Ascending aorta (tissue), 2 donors: ENCODE measurements at places on chromosomes 4 and X. TPM values are rescaled to one million over a fixed set of nuclear protein-coding genes. Genes with fewer than 3 reads are reported as not detected.

DNA sequence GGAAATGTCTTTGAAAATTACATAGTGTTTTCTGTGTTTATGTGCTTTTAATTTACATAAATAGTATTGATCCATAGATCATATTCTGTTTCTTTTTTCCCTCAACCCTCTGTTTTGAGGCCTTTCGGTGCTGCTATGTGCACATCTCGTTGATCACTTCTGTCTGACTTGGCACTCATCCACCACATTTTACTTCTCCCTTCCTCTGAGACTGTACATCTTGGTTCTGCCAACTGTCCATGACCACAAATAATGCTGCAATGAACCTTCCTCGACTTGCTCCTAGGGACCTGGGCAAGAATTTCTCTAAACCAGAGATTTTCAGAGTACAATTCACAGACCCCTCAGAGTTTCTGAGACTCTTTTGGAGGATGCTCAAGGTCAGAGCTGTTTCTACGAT lies 74.4 kb downstream of the RTL5 start:
- no peaks in the 10 kb centered on the region for H3K27me3 ChIP-seq
- H3K4me1 ChIP-seq, result peaks cover 1% of the 10 kb centered on the region

TMEM271 gene
- not detected for total RNA-seq

PCSK1N gene
- not detected for total RNA-seq

- H3K4me3 ChIP-seq, result no peak overlapping the region
- no peaks in the 10 kb centered on the region for H3K4me1 ChIP-seq
- H3K36me3 ChIP-seq, result no peaks in the 10 kb centered on the region
- H3K27ac ChIP-seq, result no peak overlapping the region
- DNase-seq, result no peak
These were observed 197.4 kb downstream of the NWD2 start for GRCh38 chr4:37442062-37442323.

DNA sequence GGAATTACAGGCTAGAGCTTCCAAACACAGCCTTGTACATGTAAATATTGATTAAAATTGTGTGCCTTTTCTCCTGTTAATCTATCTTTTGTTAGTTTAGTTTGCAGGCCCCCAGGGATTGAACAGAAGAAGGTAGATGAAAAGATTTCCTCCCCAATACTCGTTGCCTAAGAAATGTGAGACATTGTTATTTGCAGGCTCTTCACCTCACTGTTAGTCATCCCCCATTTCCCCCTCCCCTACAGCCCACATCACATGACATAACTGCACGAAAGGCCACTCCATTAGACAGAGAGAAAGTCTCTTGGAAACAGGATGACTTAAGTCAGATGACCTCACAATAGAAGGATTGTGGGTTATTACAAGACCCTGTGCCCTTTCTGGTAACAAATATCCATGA lies 13.3 kb upstream of the MID1 start:
- H3K27ac ChIP-seq, result peak overlapping the region; percentile 4
- no peak overlapping the region for H3K4me3 ChIP-seq
- DNase-seq, result peak; percentile 77
- H3K4me1 ChIP-seq, result no peaks in the 10 kb centered on the region
- H3K27me3 ChIP-seq, result no peaks in the 10 kb centered on the region

DNA sequence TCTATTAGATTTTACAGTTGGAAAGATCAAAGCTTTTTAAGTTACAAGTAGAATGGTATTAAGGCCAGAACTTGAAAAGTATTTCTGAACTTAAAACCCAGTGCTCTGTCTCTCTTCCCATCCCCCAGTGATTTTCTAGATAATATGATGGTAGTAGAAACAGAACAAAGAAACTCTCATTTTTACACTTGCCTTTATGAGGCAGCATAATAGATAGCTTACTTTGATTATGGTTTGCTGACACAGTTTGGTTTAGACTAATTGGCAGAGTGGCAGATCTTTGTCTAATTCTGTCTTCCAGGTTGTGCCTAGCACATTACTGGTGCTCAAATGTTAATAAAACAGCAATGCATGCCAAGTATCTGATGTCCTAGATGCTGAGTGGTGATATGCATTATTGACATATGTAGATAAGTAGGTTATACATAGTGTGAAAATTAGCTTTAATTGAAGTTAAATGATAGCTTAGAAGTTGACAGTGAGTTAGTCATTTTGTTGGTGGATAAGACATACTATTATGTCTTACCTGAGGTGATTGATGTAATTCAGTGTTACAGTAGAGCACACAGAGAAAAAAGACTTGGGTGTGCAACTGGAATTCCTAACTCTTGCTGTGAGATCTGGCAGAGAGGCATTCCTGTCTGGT lies 4.3 kb upstream of the RAPGEF2 start:
- H3K4me1 ChIP-seq, result no peaks in the 10 kb centered on the region
- DNase-seq, result no peak
- H3K36me3 ChIP-seq, result no peaks in the 10 kb centered on the region
- no peak overlapping the region for H3K27ac ChIP-seq
- H3K27me3 ChIP-seq, result no peaks in the 10 kb centered on the region

- no peaks in the 10 kb centered on the region for H3K4me1 ChIP-seq
- no peak for DNase-seq
These were observed 177.7 kb upstream of the PPARGC1A start for GRCh38 chr4:24067367-24068193.

DNA sequence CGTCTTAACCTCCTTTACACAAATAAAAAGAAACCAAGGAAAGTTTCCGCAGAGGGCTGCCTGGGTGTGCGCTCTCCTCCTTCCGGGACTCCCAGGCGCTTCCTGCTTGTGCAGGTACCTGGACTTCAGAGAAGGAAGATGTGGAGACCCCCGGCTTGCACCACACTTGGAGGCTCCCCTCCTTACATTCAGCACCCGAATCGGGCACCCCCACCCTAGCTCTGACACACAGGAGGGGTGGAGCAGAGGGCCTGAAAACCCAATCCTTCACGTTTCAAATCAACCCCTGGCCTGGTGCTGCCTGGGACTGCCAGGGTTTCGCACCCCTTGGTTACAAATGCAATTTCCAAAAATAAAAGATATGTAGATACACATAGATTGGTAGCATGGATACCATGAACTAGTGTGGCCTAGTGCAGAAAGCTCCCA lies 3.1 kb downstream of the NKX3-2 start:
- H3K27me3 ChIP-seq, result peaks cover 45% of the 10 kb centered on the region
- no peak for DNase-seq
- H3K4me3 ChIP-seq, result no peak overlapping the region
- H3K27ac ChIP-seq, result no peak overlapping the region
- no peaks in the 10 kb centered on the region for H3K36me3 ChIP-seq

LAGE3 gene
- total RNA-seq, result 52.0 TPM

DNA sequence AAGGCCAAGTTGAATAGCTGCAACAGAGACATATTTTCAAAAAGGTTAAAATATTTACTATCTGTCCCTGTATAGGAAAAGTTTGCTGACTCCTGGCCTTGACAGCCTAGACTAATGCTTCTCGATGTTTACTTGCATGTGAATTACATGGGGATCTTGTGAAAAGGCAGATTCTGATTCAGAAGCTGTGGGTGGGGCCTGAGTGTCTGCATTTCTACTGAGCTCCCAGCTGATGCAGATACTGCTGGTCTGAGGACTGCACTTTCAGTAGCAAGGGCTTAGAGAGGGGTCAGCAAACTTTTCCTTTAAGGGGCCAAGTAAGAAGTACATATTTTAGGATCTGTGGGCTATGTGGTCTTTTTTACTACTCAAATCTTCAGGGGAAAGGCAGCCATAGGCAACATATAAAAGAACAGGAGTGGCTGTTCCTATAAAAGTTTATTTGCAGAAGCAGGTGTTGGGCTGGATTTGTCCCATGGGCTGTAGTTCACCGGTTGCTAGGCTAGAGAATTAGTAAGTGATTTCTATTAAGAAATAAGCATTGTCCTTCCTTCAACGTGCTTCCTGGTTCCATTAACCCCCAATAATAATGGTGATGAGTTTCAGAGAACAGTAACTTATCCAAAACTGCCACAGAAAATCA lies 97.2 kb upstream of the PDE5A start:
- H3K36me3 ChIP-seq, result no peaks in the 10 kb centered on the region
- no peak overlapping the region for H3K4me3 ChIP-seq
- peaks cover 49% of the 10 kb centered on the region for H3K4me1 ChIP-seq
- H3K27me3 ChIP-seq, result no peaks in the 10 kb centered on the region

GNPDA2 gene
- 32.6 TPM for total RNA-seq

GRCh38 chr4:141657550-141658250 lies 21.3 kb downstream of the IL15 start:
- H3K27me3 ChIP-seq, result no peaks in the 10 kb centered on the region
- no peak for DNase-seq
- no peak overlapping the region for H3K27ac ChIP-seq
- peaks cover 17% of the 10 kb centered on the region for H3K4me1 ChIP-seq
